ENCODE measurements at places on chromosomes 5 and 9. TPM values are rescaled to one million over a fixed set of nuclear protein-coding genes. Genes with fewer than 3 reads are reported as not detected.

Gene IL5
- not detected for total RNA-seq

Gene MOB3B
- total RNA-seq: 2.3 TPM

Gene SPINK6
- 1.2 TPM for total RNA-seq

DNA sequence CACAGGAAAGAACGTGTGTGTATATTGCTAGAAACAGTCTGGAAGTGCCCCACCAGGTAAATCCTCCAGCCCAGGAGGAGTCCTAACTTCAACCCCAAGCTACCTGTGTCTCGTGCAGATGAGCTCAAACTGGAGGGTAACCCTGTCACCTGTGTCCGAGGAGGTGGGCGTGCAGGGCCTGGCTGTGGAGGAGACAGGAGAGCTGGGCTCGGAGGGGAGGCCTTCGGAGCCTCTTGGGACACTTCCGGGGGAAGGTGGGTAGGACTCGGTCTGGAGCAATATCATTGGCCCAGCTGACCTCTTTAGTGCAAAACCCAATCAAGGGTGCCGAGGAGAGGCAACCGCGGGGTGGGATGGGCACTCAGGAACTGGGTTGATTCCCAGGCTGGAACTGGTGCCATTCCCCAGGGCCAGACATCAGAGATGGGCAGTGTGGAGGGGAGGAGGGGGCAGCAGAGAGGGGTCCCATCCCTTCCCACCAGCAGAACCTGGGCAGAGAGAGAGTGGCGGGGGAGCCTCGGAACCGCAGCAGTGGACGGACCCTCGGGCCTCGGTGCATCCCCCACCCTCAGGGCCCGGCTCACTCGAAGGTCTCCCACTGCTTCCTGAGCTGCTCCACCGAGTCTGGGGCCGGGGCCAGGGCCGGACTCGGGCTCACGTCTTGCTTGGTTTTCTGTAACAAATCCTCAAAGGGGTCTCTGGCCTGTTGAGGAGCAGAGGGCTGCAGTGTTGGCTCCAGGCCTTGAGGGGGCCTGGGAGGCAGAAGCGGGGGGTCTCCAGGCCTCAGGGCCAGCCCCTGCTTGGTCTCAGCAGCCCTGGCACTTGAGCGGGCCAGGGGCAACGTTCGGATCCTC lies 25.1 kb downstream of the CRB2 start:
- no peak overlapping the region for H3K4me3 ChIP-seq
- H3K36me3 ChIP-seq: no peaks in the 10 kb centered on the region
- H3K4me1 ChIP-seq: peaks cover 3% of the 10 kb centered on the region
- no peak overlapping the region for H3K27ac ChIP-seq

GRCh38 chr5:150846654-150847333 lies 473 bp downstream of the IRGM start:
- no peaks in the 10 kb centered on the region for H3K36me3 ChIP-seq
- H3K27me3 ChIP-seq: no peaks in the 10 kb centered on the region
- H3K4me3 ChIP-seq: peak overlapping the region; percentile 10
- H3K4me1 ChIP-seq: no peaks in the 10 kb centered on the region
- no peak overlapping the region for H3K27ac ChIP-seq
- DNase-seq: peak; percentile 79

DNA sequence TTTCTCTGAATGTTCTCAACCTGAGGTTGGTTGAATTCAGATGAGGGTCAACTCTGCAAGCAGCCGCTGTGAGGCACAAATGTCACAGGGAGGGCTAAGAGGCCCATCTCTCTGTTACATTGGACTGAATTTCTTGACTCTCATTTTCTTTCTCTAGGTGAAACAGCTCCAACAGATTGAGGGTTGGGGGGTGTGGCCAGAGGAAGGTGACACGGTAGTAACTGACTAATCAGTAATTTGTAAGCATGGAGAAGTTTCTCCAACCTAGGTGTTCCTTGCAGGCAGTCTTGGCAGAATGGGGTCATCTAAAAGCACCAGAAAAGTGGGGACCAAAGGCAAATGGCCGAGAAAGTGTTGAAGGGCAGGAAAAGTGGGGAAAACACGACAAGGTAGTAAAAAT lies 16.8 kb downstream of the CCT5 start:
- no peak overlapping the region for H3K27ac ChIP-seq
- H3K27me3 ChIP-seq: no peaks in the 10 kb centered on the region
- no peak for DNase-seq
- H3K4me1 ChIP-seq: no peaks in the 10 kb centered on the region
- H3K36me3 ChIP-seq: peaks cover 27% of the 10 kb centered on the region

DNA sequence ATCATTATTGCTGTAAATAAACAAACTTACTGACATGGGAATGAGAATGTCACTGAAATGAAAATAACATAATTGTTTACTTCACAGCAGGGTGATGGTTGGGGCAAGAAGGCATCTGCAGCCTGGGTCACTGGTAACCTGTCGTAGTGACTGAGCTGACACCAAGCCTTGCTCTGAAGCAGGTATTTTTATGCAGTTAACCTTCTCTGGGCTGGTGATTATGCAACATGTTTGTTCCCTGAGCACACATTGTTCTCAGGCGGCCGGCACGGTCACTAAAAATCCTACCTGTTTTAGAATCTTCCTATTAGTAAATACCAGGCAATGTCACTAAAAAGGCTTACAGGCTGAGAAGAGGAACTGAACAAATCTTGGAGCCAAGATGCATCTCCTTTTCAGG lies 157.7 kb upstream of the NR3C1 start:
- no peaks in the 10 kb centered on the region for H3K27me3 ChIP-seq
- no peak overlapping the region for H3K27ac ChIP-seq
- no peaks in the 10 kb centered on the region for H3K36me3 ChIP-seq
- no peaks in the 10 kb centered on the region for H3K4me1 ChIP-seq
- no peak for DNase-seq

- H3K4me3 ChIP-seq: no peak overlapping the region
- H3K27ac ChIP-seq: no peak overlapping the region
- H3K4me1 ChIP-seq: no peaks in the 10 kb centered on the region
- no peaks in the 10 kb centered on the region for H3K27me3 ChIP-seq
Measured at GRCh38 chr9:98590101-98590500, 118.6 kb downstream of the GABBR2 start.

Data from thymus (tissue), 14 donors.